Spinal cord (tissue), 10 donors: ENCODE measurements at places on chromosomes 2 and 18. TPM values are rescaled to one million over a fixed set of nuclear protein-coding genes. Genes with fewer than 3 reads are reported as not detected.
A peak's percentile ranks its signal among the peaks of the same experiment; 100 is the strongest.

DNA sequence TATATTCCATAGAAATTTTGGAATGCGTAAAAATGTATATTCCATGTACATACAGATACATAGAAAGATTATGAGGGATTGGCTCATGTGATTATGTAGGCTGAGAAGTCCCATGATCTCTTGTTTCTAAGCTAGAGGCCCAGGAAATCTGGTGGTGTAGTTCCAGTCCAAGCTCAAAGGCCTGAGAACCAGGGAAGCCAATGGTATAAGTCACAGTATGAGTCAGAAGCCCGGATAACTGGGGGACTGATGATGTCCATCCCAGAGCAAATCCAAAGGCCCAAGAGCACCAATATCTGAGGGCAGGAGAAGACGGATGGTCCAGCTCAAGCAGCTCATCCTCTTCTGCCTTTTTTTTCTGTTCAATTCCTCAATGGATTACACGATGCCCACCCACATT, 385.0 kb upstream of the KLHL29 start:
- H3K36me3 ChIP-seq, result no peaks in the 10 kb centered on the region
- no peak for DNase-seq
- no peak overlapping the region for H3K4me3 ChIP-seq
- H3K4me1 ChIP-seq, result no peaks in the 10 kb centered on the region
- H3K27ac ChIP-seq, result no peak overlapping the region

PROC gene
- 4.8 TPM for polyA plus RNA-seq

DNA sequence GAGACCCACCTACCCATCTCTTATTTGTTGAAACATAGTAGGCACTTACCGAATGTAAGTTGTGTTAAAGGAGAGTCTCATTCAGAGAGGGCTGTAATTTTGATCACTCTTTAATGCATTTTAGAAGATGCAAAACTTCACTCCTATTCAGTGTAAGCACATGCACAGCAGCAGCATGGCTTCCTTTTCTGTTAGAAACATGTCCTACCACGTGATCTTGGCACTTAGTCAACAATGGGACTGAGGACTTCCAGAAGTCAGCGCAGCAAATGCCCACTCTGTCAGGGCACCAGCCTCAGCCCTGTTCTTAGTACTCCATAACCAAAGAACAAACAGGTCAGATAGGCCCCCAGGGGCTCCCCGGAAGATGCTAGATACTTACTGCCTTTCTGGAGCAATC, 456.5 kb downstream of the METTL4 start:
- H3K4me1 ChIP-seq, result no peaks in the 10 kb centered on the region
- no peak overlapping the region for H3K4me3 ChIP-seq
- H3K27me3 ChIP-seq, result no peaks in the 10 kb centered on the region
- H3K27ac ChIP-seq, result no peak overlapping the region
- DNase-seq, result no peak

DNA sequence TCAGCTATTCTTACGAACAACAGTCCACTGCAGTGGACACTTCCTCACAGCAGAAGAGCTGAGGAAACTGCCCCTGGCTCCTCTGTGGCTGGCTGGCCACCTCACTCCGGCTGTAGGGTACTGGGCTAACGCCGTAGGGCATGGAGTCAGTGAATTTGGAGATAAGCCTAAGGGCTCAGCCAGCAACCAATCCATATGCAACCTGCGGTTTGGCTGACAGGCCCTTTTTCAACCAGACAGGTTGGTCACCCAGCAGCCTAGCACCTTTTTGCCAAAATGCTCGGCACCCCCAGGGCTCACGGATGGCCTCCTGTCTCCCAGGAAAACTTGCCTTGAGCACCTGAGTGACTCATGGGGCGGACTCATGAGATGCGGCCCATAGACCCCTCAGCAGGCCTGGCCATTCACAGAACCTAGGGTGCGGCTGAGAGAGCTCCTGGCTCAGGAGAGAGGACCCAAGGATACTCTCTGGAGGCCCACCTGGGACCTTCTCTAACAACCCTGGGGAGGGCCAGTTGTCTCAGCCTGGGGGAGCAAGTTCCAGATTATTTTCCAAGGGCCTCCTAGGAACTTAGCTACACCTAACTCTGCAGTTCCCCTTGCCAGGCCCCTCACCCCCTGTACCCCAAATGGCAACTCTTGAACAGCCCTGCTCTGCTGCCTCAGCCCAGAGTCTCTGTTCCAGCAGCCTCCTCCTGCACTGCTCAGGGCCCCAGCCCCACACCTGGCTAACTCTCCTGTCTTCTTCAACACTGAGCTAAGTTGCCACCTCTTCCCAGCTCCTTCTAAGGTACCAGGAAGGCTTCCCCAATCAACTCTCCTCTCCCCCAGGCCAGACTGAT, 252.1 kb downstream of the CYP26B1 start:
- H3K27ac ChIP-seq, result no peak overlapping the region
- H3K27me3 ChIP-seq, result no peaks in the 10 kb centered on the region
- no peak for DNase-seq
- no peaks in the 10 kb centered on the region for H3K4me1 ChIP-seq
- no peak overlapping the region for H3K4me3 ChIP-seq

OLA1 gene
- polyA plus RNA-seq, result 169 TPM

DNA sequence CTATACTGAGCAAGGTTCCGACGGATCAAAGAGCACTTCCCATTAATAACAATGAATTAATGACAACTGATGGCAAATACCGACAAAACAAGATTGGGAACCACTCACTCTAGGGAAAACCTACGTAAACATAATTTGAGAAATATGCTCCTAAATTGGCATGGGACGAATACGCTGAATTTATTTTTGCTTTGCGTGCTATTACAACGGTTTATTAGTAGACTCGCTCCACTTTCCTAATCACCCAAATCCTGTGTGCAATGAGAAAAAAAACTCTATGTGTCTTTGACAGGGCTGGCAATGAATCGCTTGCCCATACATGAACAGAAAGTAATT, 536 bp upstream of the SLC25A12 start:
- no peaks in the 10 kb centered on the region for H3K27me3 ChIP-seq
- H3K4me3 ChIP-seq, result peak overlapping the region; percentile 84
- no peak for DNase-seq

GRCh38 chr2:229703909-229704630, 10.3 kb downstream of the DNER start:
- H3K27me3 ChIP-seq, result no peaks in the 10 kb centered on the region
- H3K4me3 ChIP-seq, result no peak overlapping the region
- no peak overlapping the region for H3K27ac ChIP-seq
- peaks cover 3% of the 10 kb centered on the region for H3K4me1 ChIP-seq
